Calu3 (cell line): ENCODE measurements at places on chromosomes 7 and 10. TPM values are rescaled to one million over a fixed set of nuclear protein-coding genes. Genes with fewer than 3 reads are reported as not detected.

DNA sequence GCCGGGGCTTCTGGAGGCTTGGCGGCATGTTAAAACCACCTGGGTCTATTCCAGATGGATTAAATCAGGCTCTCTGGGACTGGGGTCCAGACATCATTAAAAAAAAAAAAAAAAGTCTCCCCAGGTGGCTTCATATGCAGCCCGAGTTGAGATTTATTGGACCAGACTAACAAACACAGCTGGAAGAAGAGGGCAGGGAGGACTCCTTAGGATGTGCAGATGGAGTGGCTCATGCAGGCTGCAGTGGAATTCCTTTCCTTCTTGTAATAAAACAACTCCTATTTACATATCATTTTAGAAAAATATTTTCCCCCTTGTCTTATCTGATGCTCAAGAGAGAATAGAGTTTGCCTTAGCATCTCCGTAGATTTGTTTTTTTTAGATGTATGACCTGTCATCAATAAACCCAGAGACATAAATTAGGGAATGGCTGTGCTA lies 238.1 kb downstream of the CAMK1D start:
- H3K4me3 ChIP-seq, result no peak overlapping the region
- H3K36me3 ChIP-seq, result no peaks in the 10 kb centered on the region
- H3K4me1 ChIP-seq, result no peaks in the 10 kb centered on the region
- H3K27ac ChIP-seq, result no peak overlapping the region
- no peak for DNase-seq

- DNase-seq, result no peak
- H3K4me1 ChIP-seq, result no peaks in the 10 kb centered on the region
- H3K36me3 ChIP-seq, result no peaks in the 10 kb centered on the region
- H3K27ac ChIP-seq, result no peak overlapping the region
- H3K27me3 ChIP-seq, result no peaks in the 10 kb centered on the region
Measured at GRCh38 chr7:90648107-90648506, 52.0 kb downstream of the CDK14 start.

GRCh38 chr10:74871595-74872382 lies 45.4 kb downstream of the KAT6B start:
- H3K4me3 ChIP-seq, result no peak overlapping the region
- H3K27me3 ChIP-seq, result no peaks in the 10 kb centered on the region
- H3K36me3 ChIP-seq, result no peaks in the 10 kb centered on the region
- no peak overlapping the region for H3K27ac ChIP-seq
- H3K4me1 ChIP-seq, result no peaks in the 10 kb centered on the region
- DNase-seq, result peak; percentile 6

DNA sequence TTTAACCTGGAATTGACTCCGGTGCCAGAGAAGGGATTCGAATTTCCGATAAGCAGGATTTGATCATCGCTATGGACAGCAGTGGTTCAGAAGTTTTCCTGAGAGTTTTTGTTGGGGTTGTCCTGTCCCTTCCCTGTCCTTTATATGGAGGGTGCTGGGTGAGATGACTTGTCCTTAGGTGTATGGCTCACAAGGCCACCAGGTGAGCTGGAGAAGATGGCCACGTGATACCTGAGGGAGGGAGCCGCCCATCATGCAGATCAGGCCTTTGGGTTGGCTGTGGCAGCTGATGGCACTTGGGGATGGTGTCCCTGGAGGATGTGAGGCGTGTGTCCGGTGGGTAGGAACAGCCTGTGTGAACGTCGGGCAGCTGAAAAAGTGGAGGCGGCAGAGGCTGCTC lies 187.7 kb downstream of the PTPN20 start:
- no peak overlapping the region for H3K4me3 ChIP-seq
- no peak overlapping the region for H3K27ac ChIP-seq
- H3K4me1 ChIP-seq, result no peaks in the 10 kb centered on the region
- no peak for DNase-seq
- no peaks in the 10 kb centered on the region for H3K36me3 ChIP-seq

DNA sequence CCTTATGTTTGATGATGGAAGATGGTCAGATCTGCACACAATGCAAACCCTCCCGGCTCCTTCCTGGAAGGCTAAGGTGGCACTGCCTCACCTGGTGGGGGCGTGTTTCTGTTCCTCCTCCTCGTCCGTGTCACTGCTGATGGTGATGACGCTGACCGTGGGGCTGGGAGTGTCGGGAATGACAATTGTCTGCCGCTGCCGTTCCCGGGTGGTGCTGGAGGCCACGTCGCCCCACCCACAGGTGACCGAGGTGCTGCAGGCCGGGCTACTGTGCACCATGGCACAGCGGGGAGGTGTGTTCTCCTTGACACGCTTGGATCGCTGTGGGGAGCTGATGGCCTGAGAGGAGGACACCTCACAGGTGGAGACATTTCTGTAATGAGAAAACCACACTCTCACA lies 73.1 kb downstream of the CLEC2L start:
- H3K4me3 ChIP-seq, result no peak overlapping the region
- peaks cover 5% of the 10 kb centered on the region for H3K36me3 ChIP-seq
- peaks cover 23% of the 10 kb centered on the region for H3K4me1 ChIP-seq
- H3K27me3 ChIP-seq, result no peaks in the 10 kb centered on the region
- H3K27ac ChIP-seq, result no peak overlapping the region

DNA sequence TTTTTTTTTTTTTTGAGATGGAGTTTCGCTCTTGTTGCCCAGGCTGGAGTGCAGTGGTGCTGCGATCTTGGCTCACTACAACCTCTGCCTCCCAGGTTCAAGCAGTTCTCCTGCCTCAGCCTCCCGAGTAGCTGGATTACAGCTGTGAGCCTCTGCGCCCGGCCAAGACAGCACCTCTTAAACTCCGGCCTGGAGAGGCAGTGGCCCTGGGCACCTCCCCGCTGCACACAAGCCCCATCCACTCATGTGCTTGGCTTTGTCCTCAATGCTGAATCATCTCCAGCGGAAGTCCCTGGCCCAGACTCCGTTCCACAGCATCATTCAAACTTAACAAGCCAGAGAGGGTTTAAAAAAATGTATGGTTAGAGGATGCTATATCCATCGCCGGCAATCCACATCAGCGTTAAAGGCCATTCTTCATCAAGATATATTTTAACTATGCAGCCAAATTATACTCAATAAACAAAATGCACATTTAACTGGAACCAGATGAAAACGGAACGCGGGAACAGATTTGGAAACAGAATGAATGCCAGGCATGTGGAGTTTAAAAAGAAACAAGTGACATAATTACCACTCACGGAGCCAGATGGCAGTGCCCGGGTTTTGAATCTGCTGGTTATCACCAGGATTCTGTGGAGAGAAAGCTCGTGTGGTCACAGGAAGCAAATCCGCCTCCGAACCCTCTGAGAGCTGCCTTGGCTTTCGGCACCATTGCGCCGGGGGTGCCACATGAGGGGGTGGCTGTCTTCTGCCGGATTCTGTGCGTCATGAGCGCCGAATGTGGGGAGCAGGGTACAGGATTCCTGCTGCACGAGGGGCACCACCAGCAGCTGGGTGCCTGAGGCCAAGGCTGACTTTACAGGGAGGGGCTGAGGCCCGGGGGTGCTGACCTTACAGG lies 45.6 kb upstream of the CFAP46 start:
- H3K4me3 ChIP-seq, result no peak overlapping the region
- no peaks in the 10 kb centered on the region for H3K4me1 ChIP-seq
- H3K27ac ChIP-seq, result no peak overlapping the region
- H3K36me3 ChIP-seq, result no peaks in the 10 kb centered on the region

- H3K27ac ChIP-seq, result no peak overlapping the region
- H3K36me3 ChIP-seq, result no peaks in the 10 kb centered on the region
- H3K4me3 ChIP-seq, result no peak overlapping the region
- peaks cover 93% of the 10 kb centered on the region for H3K27me3 ChIP-seq
Measured at GRCh38 chr7:1292972-1293830, 60.5 kb downstream of the UNCX start.

DNA sequence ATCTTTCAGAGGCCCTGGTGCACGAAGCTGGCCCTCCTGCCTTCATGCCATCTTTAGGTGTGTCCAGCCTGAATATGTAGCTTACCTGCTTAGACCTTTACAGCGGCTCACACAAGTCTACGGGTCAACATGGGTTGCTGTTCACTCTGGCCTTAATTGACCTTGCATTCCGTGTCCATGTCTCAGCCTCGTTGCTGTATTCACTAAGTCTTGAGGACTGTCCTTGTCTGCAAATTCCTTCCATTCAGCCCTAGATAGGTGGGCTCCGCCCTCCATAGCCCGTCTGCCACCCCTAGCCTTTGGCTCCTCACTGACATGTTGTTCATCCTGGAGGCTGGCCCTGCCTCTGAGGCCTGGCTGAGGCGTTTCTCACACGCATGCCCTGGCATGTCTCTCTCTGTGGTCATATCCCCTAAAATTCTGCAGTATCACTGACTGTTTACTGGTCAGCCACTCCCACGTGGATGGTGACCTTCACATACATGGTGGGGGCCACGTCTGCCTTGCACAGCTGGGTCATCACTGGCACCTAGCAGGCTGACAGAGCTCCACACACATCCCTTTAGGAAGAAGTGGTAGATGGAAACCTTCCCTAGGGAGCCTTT lies 394.1 kb upstream of the MKI67 start:
- no peaks in the 10 kb centered on the region for H3K36me3 ChIP-seq
- no peak overlapping the region for H3K27ac ChIP-seq
- H3K4me1 ChIP-seq, result no peaks in the 10 kb centered on the region
- H3K4me3 ChIP-seq, result no peak overlapping the region
- DNase-seq, result no peak

DNA sequence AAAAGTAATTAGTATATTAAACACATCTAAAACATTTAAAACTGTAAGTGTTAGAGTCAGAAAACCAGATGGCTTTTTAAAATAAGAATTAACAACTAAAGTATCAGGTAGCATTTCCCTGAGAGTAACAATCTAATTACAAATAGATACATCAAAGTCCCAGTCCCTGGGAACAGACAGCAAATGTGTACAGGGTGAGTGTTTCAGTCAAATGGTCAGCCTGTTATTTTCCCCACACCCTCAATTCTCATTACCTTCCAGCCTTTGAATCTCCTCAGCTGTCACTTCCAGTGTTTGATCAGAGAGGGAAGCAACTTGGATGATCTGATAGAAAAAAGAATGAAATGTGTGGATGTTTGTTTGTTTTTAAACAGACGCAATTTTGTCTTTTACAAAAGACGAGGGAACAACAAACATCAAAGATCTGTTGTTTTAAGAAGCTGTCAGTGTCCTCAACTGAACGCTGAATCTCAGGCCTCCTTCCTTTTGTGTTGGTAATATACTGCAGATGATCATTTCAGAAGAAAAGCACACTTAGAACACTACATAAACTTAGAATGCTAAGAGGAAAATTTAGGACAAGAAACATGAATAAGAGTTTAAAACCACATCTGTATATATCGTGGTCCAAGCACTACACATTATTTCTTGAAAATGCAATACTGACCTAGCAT lies 29.8 kb downstream of the CEP41 start:
- no peak overlapping the region for H3K4me3 ChIP-seq
- no peaks in the 10 kb centered on the region for H3K36me3 ChIP-seq
- no peak for DNase-seq
- H3K4me1 ChIP-seq, result no peaks in the 10 kb centered on the region
- no peak overlapping the region for H3K27ac ChIP-seq

- H3K27me3 ChIP-seq, result no peaks in the 10 kb centered on the region
- DNase-seq, result peak; percentile 34
- no peak overlapping the region for H3K4me3 ChIP-seq
- no peak overlapping the region for H3K27ac ChIP-seq
- H3K36me3 ChIP-seq, result no peaks in the 10 kb centered on the region
Measured at GRCh38 chr7:109844362-109844761, 1246.6 kb upstream of the LRRN3 start.

Gene WASHC2C
- 25.5 and 31.9 TPM in 2 replicates for total RNA-seq

Gene APBB1IP
- total RNA-seq, result 1.5 and 1.9 TPM in 2 replicates

Gene MCMBP
- 38.1 and 40.3 TPM in 2 replicates for total RNA-seq

Gene GPC2
- total RNA-seq, result 3.2 and 3.6 TPM in 2 replicates

Gene TRPV5
- not detected in 2 replicates for total RNA-seq

Gene PCGF6
- total RNA-seq, result 4.5 and 4.8 TPM in 2 replicates
